B cell (primary cell): ENCODE measurements at places on chromosomes 7 and 10.

DNA sequence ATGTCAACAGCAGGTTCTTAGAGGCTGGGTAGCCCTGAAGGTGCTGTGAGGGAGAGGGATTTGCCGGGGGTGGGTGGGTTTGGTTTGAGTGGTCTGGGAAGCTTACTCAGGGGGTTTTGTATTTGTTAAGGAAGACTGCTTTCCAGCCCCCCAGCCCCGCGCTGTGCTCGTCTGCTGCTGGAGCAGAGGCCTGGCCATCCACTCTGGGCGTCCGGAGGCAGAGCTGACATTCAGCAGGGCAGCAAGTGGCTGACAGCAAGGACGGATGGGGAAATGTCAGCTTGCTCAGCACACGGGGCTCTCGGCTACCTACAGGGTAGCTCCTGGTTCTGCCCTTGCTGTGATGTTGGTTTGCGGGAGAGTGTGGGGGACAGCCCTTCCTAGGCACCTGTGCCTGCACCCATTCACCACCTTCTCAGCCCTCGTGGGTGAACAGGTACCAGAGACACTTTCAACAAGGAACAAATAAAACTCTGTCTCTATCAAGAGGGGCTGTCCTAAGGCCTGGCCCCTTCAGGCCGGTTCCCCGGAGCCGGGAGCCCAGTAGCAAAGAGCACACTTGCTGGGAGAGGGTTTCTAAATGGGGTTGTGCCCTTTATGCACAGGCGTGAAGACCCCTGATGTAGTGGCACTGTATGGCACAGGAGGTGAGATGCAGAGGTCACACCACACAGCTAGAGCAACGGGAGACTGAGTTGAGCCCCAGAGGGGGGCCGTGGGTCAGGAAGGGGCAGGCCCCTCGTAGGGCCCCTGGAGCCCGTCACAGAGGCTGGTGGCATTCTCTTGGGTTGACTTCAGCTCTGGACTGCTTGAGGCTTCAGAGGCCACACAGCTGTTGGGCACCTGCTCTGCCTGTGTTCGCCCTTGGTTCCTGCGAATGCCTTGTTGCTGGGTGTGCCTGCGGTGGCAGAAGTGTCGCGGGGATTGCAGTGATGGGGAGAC is 72.2 kb upstream of the SHH start:
- no peak for DNase-seq

DNA sequence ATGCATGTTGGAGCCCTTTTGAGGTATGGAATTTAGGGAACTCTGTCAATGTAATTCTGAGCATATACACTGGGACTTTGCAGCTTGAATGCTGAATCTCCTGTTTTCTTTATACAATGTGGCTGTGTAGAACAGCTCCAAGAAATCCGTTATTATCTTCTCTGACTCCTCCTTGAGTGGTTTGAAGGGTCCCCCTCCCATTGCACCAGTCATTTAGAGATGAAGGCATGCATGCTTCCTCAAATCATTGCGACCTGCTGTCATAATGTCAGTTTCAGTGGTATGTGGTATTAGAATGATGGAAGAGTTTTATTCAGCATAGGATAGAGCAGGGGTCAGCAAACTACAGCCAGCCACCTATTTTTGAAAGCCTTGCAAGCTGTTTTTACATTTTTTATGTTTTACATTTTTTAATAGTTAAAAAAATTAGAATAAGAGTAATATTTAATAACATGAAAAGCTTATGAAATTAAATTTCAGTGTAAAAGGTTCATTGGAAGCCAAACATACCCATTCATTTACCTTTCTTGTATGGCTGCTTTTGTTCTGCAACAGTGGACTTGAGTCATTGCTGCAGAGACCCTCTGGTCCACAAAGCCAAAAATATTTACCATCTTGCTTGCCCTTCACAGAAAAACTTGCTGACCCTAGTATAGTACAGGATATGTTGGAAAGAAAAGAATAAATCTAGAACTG is 8.1 kb downstream of the STK17A start:
- DNase-seq, result peak; percentile 48

DNA sequence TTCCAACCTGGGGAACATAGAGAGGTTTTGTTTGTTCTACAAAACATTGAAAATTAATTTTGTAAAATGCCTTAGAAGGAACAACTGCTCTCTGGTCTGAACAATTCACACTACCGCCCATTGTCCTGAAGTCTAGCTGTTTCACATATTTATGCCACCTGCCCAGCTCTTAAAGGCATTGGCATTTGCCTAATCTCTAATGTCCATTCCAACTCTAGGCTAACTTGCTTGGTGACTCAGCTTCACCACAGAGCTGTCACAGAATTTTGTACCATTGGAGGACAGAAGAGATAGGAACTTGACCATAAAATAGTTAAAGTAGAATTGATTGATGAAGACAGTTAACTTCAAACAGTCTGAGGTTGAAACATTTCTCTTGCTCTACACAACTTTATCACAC is 53.5 kb upstream of the PPP1R17 start:
- no peak for DNase-seq

DNA sequence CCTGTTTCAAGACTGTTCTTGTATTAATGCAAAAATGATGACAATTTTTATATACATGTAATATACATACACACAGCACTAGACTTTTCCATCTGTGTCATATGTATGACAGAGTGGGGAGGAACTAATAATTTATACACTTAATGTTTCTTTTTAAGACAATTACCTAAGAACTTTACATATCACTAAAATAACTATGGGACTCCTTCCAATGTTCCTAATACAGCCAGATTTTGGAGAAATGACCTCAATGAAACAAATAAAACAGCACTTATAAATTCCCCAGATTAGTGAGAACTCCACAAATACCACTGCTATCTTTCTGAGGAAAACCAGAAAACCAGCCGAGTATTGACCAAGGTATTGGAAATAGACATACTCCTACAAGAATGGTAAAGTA is 199.4 kb downstream of the ELMO1 start:
- DNase-seq, result no peak

GRCh38 chr7:48170506-48170905 is 752 bp upstream of the ABCA13 start:
- DNase-seq, result no peak

DNA sequence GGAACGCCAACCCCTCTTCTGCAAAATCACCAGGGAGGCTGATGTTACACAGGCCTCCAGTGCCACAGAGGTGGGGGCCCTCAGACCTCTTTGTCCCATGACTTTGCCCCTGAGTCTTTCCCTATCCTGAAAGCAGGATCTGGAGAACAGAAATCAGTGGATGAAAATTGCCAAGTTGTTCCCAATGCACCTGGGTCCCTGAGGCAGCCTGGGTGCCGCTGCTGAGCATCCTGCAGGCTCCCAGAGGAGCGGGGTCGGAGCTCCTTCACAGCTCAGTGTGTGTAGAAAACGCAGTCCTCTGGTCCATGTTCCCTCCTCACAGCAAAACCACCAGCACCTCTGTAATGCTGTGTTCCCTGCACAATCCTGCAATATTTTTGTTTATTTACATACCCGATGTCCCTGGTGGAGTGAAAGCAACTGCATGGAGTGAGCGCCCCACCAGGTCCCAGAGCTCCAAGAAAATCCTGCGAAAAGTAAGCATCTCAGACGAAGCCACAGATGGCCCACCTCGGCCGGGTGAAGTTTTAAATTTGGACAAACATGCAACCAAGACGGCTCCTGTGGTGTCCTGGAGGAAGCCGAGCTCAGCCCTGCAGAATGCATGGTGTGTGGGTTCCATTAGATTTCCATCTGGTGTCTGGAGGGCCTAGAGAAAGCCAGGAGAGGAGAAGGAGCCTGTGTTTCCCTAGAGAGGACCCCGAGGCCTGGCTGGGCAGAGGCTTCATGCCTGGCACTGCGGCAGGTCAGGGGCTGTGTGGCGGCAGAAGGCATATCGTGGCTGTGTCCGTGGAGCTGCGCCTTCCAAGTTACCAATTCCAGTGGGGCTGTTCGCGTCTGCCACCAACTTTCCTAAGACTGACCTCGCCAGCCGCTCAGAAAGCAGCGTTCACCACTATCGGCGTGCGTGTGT is 235.2 kb downstream of the WDR37 start:
- no peak for DNase-seq

DNA sequence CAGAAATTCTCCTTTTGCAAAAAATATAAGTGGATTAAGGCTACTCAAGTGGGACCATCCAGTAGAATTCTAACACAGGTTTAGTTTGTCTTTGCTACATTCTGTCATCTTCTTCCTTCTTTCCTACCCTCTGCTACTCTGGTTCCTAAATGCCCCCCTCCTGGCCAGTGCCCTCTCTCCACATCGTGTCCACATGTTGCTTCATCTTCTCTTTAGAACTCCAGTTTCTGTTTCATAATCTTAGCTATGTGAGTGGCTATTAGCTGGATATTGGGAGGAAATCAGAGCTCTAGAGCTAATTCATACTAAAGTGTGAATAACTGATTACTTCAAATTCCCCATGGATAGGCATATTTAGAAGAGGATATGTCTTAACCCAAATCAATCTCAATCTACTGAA is 528.5 kb downstream of the LRMDA start:
- DNase-seq, result no peak

GRCh38 chr7:74306730-74307469 is 17.7 kb downstream of the CLIP2 start:
- DNase-seq, result no peak

DNA sequence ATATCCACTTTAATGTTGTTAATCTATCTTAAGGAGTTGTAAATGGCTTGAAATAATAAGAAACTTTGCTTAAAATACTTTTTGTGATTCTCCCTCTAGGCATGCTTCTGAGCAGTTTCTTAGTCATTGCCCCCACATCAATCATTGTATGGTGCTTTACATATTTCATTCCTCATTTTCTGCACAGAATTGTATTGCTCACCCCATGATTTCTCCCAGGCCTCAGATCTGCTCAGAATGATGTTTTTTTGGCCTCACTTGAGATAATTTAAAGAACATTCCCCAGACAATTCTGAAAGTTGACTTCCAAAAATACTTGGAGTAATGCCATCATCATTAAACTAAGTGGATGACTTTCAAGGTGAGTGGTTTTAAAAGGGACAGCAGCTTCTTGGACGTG is 82.1 kb upstream of the PRPS1L1 start:
- no peak for DNase-seq
